A549 treated with dexamethasone at 1 μM for 4 hours (cell line): ENCODE measurements at places on chromosomes 4 and X. TPM values are rescaled to one million over a fixed set of nuclear protein-coding genes. Genes with fewer than 3 reads are reported as not detected.

FAM53A gene
- total RNA-seq, result 0.59 to 1.4 TPM (median 0.98 TPM) in 5 replicates

CDKN2AIP gene
- 9.2 to 10.0 TPM (median 9.5 TPM) in 5 replicates for total RNA-seq

NAA11 gene
- total RNA-seq, result not detected in 5 replicates

FGF5 gene
- total RNA-seq, result 0.11 to 0.31 TPM (median 0.12 TPM) in 5 replicates

CRLF2 gene
- total RNA-seq, result 0.66 to 1.1 TPM (median 0.87 TPM) in 5 replicates

INTU gene
- total RNA-seq, result 0.99 to 1.5 TPM (median 1.3 TPM) in 5 replicates

SSX2B gene
- not detected in 5 replicates for total RNA-seq

APBB2 gene
- 7.7 to 14.3 TPM (median 11.8 TPM) in 5 replicates for total RNA-seq

VSIG4 gene
- not detected in 5 replicates for total RNA-seq

ADRA2C gene
- total RNA-seq, result 6.1 to 11.5 TPM (median 10.2 TPM) in 5 replicates

OTUD6A gene
- total RNA-seq, result not detected in 5 replicates

ZNF157 gene
- total RNA-seq, result 0.05 TPM in 2 of 5 replicates, not detected in the others

IQCM gene
- total RNA-seq, result not detected in 5 replicates

NAP1L3 gene
- 0.36 to 0.65 TPM (median 0.38 TPM) in 5 replicates for total RNA-seq

ARHGAP10 gene
- total RNA-seq, result 14.0 to 15.9 TPM (median 15.3 TPM) in 5 replicates

EGFL6 gene
- total RNA-seq, result 0.05 TPM in 1 of 5 replicates, not detected in the others

SLC26A1 gene
- total RNA-seq, result 0.12 to 0.26 TPM (median 0.18 TPM) in 5 replicates

HSPA4L gene
- total RNA-seq, result 6.2 to 7.8 TPM (median 7.3 TPM) in 5 replicates
